ENCODE measurements at places on chromosomes 5 and 9.

GRCh38 chr5:133869519-133870335, 98.7 kb downstream of the C5orf15 start:
- DNase-seq, result no peak

GRCh38 chr9:126056312-126057021, 270.2 kb upstream of the MVB12B start:
- DNase-seq, result no peak

DNA sequence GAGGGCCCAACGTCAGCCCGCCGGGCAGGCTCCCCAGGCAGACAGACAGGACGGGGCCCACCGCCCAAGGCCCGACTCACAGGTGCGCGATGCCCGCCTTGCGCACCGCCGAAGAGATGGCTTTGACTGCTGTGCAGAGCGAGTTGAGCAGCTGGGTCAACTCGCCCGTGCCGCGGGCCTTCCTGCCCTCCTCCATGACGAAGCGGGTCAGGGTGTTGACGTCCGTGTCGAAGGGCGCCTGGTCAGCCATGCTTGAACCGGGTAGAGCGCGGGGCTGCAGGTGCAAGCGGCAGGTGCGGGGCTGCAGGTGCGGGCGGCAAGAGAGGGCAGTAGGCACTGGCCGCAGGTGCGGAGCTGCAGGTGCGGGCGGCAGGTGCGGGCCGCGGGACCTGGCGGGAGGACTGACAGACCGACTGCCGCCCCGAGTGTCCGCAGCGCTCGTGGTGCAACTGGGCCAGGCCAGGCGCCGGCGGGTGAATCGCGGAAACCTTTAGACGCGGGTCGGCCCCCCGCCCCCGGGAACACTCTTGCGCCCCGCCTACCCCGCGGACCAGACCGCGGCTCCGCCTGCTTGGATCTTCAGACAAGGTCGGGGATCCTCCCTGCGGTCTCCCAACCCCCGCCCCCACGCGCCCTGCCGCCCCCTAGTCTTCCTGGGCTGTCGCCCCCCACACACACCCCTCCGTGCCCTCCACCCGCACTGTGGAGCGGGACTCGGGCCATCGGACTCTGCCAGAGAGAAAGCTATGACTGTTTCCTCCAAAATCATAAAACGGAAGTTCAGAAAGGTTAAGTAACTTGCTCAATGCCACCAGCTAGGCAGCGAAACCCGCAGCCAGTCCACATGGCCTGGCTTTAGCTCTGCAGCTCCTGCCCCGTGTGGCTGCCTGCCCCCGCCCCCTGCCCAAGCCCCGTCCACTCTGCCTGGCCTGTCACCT, at the start of gene FBP1:
Gene FBP1, minus strand, starts transcription at position 458 of the 938 bp plus-strand sequence. Its CDS starts 208 bp downstream, at position 250.
- DNase-seq, result no peak

GRCh38 chr9:12906646-12907045, 131.8 kb downstream of the LURAP1L start:
- DNase-seq, result no peak

GRCh38 chr5:169022718-169023117, 278.2 kb downstream of the SLIT3 start:
- DNase-seq, result no peak

- no peak for DNase-seq
Observed at GRCh38 chr9:121738411-121738810, 87.0 kb downstream of the DAB2IP start.

DNA sequence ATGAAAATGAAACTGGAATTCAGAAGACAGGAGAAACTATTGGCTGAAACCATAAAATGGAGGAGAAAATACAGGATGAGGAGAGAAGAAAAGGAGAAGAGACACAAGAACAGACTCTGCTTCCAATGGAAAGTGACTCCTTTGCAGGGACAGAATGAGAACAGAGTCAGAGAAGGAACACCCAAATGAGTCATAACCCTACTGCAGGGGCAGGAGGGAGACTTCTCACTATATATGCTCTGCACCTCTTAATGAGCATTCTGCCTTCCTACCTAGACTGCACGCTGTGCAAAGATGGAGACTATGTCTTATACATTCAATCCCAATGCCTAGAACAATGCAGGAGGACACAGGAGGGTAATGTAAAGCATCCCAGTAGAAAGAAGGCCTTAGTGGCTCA, 2.1 kb downstream of the SAXO1 start:
- DNase-seq, result no peak

- no peak for DNase-seq
Observed at GRCh38 chr9:119458068-119458467, 88.8 kb upstream of the BRINP1 start.
